IMR-90 (cell line): ENCODE measurements at places on chromosomes 13 and 19. TPM values are rescaled to one million over a fixed set of nuclear protein-coding genes. Genes with fewer than 3 reads are reported as not detected.
A peak's percentile ranks its signal among the peaks of the same experiment; 100 is the strongest.

- no peak for DNase-seq
These were observed 13.6 kb downstream of the HNRNPM start for GRCh38 chr19:8458380-8458779.

GRCh38 chr19:6219586-6220290 is 60.0 kb downstream of the MLLT1 start:
- no peak for DNase-seq

DNA sequence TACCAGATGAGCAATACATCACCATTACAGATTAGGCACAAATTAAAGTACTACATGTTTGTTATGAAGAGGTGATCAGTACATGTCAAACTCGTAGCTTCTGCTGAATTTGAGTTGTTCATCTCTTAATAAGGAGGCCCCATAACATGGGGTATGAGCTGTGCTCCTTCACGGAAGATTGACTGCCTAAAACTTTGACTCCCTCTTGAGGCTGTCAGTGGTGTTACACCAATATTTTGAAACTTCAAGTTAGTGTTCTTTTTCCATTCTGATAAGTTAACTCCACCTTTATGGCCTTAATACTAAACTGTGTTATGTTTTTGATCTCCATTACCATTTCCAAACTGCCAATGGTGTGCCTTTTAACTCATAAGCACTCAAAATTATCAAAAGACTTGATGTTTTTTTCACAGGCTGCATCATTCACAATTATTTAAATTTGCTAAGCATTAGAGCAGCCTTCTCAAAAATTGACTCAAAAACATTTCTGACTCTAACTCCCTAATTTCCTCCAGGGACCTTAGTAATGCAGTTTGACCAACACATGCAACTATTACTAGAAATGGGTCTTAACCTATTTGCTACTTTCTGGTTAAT is 1591.5 kb downstream of the PCDH9 start:
- DNase-seq, result peak; percentile 63

The FGF9 gene
- total RNA-seq, result under 0.01 TPM in 2 replicates

The CASP14 gene
- total RNA-seq, result not detected in 2 replicates

- DNase-seq, result no peak
These were observed 6.5 kb upstream of the ZNF444 start for GRCh38 chr19:56134654-56134921.
